ENCODE measurements at places on chromosomes 16 and 17.

GRCh38 chr17:33234930-33235685 is 58.0 kb downstream of the ASIC2 start:
- no peak for DNase-seq

DNA sequence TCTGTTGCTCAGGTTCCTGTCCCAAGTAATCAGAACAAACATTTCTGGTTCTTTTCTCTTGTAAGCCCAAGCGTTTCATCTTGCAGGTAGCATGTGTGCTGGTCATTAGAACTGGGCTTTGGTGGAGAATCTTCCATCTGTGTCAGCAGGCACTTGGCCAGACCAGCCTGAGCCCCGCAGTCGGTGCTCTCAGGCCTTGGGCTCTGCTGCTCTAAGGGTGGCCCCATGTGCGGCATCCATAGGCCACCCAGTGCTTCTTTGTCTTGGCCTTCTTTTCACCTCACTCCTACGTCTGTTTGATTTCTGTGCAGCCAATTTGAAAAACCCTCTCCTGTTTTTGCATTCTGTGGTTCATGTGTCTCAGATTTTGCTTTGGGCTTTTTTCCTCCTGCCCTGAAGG is 51.6 kb downstream of the PLD6 start:
- DNase-seq = no peak

DNA sequence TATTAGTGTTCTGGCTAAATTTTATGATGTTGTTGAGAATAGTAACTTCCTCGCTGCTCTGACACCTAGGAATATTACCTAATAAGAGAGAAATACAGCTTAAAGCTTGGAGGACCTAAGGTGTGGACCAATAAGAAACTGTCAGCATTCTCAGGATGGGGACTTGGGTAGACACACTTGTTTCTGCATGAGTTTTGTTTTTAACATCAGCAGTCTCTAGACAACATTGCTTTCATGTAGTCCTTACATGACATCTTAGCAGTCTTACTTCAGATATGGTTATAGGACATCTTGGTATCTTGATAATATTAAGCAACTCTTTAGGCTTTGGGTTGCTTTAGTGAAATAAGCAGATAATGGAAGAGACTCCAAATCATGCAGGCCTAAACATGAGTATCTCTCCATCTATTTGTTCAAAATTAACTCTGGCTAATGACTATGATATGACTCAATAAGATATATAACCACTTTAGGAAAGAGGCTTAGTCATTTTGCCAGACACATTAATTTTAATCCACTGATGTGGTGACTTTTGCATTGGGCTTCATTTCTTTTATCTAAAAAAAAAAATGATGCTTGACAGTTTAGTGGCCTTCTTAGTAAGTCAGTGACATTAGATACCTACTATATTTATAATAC is 84.5 kb downstream of the WNT3 start:
- no peak for DNase-seq

GRCh38 chr17:80372922-80373570 is 41.9 kb upstream of the ENDOV start:
- no peak for DNase-seq

- DNase-seq = no peak
These were observed 1.7 kb upstream of the PRKCB start for GRCh38 chr16:23833960-23834685.

DNA sequence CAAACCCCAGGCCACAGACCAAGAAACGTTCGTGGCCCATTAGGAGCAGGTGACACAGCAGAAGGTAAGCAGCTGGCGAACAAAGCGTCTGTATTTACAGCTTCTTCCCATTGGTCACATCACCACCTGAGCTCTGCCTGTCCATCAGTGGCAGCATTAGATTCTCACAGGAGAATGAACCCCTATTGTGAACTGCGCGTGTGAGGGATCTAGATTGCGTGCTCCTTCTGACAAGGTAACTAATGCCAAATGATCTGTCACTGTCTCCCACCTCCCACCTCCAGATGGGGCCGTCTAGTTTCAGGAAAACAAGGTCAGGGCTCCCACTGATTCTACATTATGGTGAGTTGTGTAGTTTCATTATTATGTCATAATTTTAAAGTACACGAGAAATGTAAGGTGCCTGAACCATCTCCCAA is 186.3 kb downstream of the CPPED1 start:
- DNase-seq = no peak

- DNase-seq = no peak
These were observed 9.3 kb upstream of the WBP2 start for GRCh38 chr17:75864448-75864871.
